ENCODE measurements at places on chromosomes 2 and 18.

GRCh38 chr2:182933629-182934028, 67.2 kb upstream of the FRZB start:
- no peak for DNase-seq

DNA sequence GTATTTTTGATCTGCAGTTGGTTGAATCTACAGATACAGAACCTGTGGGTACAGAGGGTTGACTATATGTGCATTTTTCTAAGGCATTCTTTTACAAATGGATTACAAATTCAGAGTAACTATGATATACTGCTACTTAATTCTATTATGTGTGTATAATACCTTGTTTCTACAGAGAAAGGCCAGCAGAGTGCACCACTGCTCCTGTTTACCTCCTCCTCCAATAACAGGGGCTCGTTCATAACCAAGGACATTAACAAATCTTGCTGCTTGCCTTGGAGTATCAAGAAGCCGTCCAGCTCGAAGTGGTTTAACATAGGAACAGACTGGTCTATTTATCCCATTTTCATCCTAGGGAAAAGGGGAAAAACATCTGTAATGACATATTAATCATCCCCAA, 16.4 kb downstream of the CEP76 start:
- no peak for DNase-seq

- DNase-seq, result no peak
Observed at GRCh38 chr18:74662622-74663021, 65.0 kb downstream of the ZNF407 start.

- DNase-seq, result no peak
Observed at GRCh38 chr18:58271770-58272169, 227.7 kb downstream of the NEDD4L start.

- DNase-seq, result no peak
Observed at GRCh38 chr2:122748552-122749011, 993.1 kb downstream of the TSN start.

- no peak for DNase-seq
Observed at GRCh38 chr18:45801416-45802004, 24.0 kb upstream of the SIGLEC15 start.

DNA sequence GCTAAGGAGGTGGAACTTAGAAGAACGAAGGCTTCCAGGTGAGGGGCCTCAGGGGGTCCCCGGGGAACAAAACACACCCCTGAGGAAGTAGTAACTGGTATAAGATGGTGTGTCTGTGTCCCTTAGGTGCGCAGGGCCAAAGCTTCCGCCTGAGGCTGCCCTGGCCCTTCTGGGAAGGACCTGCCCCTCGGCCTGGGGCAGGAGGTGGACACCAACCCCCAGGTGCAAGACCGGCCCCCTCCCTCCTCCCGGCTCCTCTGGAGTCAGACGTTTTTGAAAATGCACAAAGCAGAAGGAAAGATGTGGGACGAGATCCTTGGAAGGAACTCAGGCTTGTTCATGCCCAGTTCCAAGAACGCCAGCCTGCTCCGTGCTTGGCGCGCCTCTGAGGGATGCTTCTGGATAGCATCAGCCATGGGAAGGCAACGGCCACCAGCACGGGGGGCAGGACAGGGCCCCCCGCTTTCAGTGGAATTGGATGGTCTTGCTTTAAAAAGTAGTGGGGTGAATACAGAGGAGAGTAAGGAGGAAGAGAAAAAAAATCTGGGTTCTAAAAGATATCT, 37.5 kb downstream of the MYT1L start:
- DNase-seq, result no peak

DNA sequence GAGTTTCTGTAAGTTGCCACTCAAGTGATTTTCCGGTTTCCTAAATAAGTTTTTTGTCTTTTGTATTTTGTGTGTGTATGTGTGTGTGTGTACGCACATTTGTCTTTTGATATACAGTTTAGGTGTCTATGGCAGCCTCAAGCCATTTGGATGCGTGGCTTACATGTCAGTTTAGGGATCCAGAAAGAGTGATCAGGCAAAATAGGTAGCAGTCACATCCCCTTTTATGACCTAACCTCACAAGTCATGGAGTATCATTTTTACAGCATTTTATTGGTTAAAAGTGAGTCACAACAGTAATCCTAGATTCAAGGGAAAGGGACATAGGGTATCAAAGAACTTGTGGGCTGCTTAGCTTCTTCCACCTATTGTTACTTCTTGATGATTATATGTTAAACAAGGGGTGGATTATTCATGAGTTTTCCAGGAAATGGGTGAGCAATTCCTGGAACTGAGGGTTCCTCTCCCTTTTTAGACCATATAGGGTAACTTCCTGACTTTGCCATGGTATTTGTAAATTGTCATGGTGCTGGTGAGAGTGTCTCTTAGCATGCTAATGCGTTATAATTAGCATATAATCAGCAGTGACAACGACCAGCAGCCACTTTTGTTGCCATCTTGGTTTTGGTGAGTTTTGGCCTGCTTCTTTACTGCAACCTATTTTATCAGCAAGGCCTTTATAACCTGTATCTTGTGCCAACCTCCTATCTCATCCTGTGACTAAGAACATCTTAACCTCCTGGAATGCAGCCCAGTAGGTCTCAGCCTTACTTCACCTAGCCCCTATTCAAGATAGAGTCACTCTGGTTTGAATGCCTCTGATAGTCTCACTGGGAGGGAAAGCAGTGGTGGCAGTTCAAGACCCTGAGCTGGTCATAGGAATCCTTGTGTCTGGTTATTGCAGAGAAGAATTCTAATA, 8.6 kb upstream of the SOCS6 start:
- DNase-seq, result no peak

DNA sequence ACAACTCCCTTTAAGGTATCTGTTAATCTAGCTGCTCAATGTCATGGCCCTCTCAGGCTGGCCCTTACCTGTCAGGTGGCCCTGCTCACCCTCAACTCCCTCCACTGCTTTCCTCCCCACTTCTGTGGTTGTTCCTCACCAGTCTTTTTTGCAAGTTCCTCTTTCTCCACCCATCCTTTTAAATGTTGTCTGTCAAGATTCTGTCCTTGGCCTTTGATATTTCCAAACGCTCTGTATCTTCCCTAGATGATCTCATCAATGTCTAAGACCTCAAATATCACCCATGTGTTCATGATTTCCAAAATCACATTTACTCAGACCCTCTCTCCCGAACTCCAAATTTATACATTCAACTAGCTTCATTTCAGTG, 3.5 kb downstream of the PTPN2 start:
- DNase-seq, result no peak

GRCh38 chr18:35497027-35497369, 762 bp downstream of the INO80C start:
- DNase-seq, result no peak

DNA sequence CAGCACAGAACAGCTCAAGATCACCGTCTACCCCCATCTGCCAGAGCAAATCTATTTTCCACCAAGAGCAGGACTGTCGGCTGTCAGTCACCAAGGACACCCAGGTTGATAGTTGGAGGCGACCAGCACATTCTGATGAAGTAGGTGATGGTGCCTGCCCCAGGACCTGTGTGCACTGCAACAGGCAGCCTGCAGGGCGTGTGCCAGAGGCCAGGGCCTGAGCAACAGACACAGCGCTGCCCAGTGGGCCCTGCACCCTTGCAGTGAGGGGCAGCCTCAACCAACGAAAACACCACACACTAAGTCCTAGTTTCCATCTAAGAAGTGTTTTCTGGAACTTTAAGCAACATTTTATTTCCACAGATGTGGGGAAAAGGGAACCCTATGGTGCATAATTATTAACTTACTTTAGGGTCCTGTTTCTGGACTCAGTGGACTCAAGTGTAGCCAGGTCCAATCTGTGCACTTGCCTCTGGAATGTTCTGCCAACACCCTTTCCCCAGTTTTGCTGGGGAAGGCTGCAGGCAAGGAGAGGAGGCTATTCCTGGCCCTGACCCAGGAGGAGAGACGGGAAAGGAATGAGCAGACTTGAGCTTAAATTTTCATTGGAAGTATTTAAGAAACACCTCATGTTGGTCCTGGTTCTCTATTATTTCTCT, 61.5 kb downstream of the ADNP2 start:
- DNase-seq, result no peak

DNA sequence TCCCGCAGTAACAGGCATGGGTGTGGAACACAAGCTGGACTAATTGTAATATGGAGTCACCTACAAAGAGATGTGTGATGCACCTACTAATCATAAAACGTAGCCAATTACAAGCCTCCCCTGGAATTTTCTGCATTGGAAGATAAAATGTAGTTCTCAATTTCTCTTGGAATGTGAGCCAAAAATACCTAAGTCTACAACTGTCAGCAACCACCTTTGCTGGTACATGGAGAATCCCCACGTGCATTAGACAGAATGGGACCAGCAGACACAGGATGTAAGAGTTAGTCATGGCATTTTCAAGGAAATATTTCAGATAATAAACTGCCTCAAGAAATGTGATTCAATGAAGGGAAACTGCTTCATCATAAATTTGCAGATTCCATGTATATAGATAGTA, 85.6 kb upstream of the DCC start:
- DNase-seq, result no peak

- DNase-seq, result peak; percentile 29
Observed at GRCh38 chr2:64730551-64731262, 77.0 kb upstream of the SERTAD2 start.

- DNase-seq, result no peak
Observed at GRCh38 chr2:173119944-173120343, 44.3 kb downstream of the MAP3K20 start.

- DNase-seq, result no peak
Observed at GRCh38 chr2:237773826-237774225, 24.8 kb upstream of the RBM44 start.

DNA sequence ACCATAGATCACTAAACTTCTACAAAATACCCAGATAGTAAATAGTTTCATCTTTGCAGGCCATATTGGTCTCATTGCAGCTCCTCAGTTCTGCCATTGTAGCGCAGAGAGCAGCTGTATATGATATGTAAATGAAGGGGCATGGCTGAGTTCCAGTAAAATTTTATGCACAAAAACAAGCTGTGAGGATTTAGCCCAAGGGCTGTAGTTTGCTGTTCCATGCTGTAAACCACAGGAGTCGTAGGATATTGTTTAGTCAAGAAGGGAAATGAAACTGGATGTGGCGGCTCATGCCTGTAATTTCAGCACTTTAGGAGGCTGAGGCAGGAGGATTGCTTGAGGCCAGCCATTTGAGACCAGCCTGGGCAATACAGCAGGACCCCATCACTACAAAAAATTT, 83.0 kb downstream of the MGAT5 start:
- no peak for DNase-seq

GRCh38 chr2:46645681-46646162, 166.4 kb downstream of the TMEM247 start:
- no peak for DNase-seq

- DNase-seq, result peak; percentile 45
Observed at GRCh38 chr2:69559442-69560146, 83.9 kb downstream of the AAK1 start.

DNA sequence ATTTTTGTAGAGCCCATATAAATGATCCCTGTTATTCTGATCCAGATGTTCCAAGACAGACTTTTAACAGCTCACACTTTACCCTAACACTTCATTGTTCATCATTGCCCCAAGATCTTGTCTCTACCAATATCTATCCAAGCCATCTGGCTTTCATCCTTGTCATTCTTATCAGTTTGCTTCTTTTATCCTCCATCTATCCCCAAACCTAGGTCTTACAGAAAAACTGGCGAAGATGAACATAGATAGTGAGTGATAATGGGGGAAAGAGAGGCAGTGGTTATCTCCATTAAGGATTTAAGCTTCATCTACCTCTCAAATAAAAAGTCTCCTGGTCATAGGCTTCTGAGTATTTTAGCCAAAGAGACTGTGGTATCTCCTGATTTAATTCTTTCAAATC, 89.5 kb downstream of the DHRS9 start:
- DNase-seq, result no peak

GRCh38 chr2:99809259-99809900, 319.6 kb upstream of the REV1 start:
- DNase-seq, result no peak

- no peak for DNase-seq
Observed at GRCh38 chr2:171568089-171568488, 45.8 kb downstream of the CYBRD1 start.

DNA sequence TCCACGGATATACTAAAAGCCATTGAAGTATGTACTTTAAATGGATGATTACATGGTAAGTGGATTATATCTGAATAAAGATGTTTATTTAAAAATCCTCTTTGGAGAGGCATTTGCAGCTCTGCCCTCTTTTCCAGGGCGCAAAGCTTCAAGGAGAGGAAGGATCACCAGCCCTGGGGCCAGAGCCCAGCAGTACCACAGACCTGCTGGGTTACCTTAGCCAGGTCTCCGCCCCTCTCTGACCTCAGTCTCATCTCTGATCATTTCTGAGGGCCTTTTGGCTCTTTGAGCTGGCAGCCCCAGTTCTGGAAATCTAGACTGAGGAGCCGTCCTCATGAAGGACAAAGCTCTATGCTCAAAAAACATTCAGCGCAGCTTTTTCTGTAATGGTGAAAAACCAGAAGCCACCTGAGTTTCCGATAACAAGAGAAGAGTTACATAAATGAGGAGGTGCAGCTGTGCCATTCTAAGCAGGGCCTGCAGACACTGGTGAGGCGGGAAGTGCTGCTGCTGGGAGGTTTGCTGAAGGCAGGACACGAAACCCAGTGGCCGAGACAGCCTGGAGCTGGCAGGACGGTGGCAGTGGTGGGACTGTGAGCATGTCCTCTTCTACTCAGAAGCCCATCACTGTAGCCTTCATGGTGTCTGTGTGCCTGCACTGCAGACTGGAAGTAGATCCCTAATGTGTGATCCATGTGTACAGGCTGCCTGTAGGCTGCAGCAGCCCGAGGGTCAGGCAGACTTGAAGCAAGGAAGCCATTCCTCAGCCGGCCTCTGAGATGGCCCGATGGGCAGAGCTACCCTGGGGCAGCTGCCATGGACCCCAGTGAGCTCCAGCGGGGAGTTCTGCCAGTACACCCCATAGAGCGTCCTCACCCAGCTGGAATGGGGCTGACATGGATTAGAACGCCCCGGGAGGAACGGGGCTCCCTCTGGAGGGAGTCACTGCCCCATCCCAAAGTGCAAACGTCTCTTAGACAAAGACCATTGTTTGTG, 27.7 kb downstream of the ADRA2B start:
- no peak for DNase-seq

DNA sequence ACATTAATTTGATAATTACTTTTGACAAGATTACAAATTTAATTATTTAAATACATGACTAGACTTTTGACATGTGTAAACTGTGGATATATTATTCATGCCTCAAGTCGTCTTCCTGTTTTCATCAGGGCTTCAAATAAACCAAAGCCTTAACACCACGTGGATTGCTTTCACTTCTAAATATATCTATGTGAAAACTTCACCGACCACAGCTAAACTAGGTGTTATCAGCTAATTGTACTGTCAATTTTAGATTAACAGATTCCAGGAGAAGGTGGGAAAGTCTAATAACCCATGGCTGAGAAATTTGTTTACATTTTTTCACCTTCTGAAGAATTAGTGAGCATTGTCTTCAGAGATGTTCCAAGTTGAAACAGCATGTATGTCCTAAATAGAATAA, 494.7 kb upstream of the FAM98A start:
- DNase-seq, result no peak
